Stimulated activated CD8-positive, alpha-beta memory T cell treated with anti-CD3 and anti-CD28 coated beads, Interleukin-7, amount 100 ng/mL, for 1 hour (primary cell): ENCODE measurements at places on chromosomes 3 and 15.

DNA sequence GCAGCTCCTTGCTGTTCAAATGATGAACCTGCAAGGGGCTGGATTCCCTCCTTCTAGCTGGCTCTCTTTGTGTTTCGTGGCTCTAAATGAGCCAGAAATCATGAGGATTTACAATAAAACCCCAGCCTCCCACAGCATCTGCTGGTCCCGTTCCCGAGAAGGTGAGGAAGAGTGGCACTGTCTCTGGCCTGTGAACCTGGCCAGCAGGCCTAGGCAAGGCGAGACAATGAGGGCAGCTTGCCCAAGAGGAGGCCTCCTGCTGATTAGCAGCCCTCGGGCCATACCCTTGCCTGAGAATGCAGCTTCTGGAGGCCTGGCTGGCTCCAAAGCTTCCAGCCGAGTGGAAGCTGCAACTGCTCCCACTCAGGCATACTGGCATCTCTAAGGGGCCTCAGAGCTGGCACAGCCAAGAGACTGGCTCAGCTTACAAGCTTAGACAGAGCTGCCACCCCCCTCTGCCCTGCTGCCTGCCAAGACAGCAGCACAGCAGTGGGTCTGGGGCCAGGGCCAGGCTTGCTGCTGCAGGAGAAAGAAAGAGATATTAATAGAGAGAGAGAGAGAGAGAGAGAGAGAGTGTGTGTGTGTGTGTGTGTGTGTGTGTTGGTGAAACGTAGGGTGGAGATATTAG is 76.5 kb downstream of the HMG20A start:
- no peak for DNase-seq

GRCh38 chr15:88882785-88883184 is 12.6 kb downstream of the HAPLN3 start:
- DNase-seq: no peak

DNA sequence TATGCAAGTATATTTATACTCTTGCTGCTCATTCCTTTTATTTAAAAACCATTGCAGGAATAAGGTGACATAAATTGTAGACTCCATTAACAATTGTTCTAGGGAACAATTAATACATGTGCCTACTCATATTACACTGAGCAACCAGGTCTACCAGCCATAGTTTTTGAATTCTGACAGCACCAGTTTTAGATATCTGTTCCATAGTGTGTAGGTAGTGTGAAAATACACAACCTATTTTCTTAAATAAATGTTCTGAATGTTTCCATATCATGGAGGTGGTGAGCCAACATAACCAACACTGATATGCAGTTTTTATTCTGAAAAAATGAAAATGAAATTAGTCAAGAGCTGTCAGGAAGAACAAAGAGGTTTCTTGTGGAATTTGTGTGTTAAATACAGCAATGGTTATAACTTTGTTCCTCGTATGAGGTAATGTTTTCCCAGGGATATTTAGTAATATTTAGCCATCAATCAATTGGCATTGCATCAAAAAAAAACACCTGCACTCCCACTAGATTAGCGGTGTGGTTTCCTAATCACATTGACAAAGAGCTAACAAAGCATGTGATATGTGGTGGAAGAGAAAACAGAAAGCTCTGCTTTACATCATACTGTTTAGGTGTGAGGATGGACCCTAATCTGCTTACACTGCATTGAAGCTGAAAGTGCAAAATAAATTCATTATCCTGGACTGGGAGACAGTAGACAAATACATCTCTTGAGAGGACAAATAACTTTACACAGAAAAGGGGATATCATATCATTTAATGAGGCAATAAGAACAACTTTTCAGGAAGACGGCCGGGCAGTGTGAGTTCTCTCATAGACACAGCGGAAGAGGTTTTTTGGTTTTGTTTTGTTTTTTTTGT is 369.5 kb upstream of the THBS1 start:
- no peak for DNase-seq

DNA sequence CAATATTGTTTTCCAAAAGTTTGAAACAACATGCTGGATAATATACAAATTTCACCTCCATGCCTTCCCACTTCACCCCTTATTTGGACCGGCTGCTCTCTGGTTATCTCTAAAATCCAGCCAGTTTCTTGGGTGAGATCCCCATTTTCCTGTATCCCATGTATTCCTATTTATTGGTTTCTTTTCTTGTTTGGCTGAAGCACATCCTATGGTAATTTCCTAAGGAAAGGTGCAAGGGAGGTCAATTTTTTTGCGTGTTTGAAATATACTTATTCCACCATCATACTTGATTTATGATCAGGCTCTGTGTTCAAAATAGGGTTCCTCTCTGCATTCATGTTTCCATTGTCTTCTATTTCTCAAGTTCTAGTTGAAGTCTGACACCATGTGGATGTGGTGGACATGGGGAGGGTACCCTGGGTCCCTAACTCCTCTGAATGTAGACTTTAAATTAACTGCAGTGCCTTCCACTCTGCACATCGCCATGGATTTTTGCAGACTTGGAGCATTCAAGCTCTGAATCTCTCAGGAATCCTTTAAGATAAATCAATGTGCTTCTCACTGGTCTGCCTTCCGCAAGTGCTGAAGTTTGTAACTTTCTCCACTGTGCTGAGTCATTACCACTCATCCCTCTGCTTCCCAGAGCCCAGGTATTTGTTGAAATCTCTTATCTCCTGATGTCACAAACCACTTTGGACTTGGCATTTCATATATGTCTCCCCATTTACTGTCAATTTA is 52.1 kb upstream of the TLE3 start:
- no peak for DNase-seq

DNA sequence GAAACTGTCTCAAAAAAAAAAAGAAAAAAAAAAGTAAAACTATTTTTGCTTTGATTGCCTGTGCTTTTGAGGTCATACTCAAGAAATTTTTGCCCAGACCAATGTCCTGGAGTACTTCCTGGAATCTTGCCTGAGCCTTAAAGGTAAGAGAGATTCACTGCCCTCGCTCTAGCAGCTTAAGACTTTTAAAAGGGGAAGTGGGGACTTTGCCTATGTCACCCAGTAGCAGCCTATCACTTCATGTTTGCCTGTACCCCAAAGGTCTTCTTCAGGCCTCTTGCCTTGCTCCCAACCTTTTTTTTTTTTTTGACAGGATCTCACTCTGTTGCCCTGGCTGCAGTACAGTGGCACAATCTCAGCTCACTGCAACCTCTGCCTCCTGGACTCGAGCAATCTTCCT is 18.9 kb upstream of the GOLGB1 start:
- no peak for DNase-seq

GRCh38 chr3:42419563-42419962 is 9.2 kb upstream of the LYZL4 start:
- DNase-seq: no peak

- no peak for DNase-seq
Measured at GRCh38 chr3:192929755-192930547, 12.3 kb upstream of the MB21D2 start.

DNA sequence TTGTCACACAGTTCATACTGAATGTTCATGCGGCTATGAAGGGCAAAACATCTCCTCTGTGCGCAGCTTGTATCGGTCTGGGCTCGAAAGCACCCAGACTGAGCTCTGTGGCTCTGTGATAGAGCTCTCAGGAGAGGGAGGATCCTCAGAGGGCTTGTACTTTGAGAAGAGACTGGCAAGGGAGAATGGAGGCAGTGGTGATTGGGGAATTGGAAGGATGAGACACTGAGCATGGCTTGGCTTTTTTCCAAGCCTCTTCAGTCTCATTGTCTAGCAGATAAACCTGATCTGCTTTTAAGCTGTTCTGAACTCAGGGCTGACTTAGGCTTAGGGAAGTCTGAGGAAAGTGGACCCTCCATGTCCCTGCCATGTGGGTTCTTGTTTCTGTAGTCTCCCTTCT is 43.0 kb downstream of the RAD54L2 start:
- DNase-seq: no peak

- DNase-seq: no peak
Measured at GRCh38 chr3:25555695-25556437, 108.8 kb downstream of the TOP2B start.

DNA sequence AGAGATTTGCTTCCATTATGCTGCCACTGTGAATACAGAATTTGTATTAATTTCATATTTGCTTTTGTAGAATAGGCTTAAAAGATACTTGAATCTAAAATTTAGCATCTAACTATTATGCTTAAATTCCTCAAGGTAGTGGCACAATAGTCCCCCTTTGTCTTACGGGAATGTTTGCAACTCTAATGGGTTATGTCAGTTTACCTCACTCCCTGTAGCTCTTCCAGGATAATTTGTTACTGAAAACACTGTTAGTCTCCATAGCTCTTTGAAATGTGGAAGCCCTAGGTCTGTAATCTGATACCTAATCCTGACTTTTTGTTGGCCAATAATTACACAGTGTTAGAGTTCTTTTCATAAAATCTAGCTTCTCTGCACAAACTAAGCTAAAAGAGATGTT is 433.4 kb downstream of the PYDC2 start:
- DNase-seq: no peak

- no peak for DNase-seq
Measured at GRCh38 chr3:36991923-36992805, 767 bp downstream of the EPM2AIP1 start.

DNA sequence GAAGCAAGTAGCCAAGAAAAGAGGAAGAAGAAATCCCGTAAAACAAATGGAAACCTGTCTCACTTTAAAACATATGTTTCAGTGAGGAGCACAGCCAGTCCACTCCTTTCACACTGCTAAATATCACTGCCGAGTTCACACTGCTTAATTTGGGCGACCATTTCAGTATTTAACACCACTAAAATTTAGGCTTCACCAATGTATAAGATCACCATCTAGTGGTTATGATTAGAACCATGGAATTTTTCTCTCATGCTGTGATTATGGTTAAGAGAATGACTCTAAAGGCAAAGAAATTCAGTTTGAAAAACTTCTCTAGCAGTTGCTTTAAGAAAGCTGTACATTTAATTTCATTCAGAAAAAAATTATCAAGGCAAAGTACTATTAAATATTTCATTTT is 16.6 kb downstream of the SLC4A7 start:
- DNase-seq: no peak

DNA sequence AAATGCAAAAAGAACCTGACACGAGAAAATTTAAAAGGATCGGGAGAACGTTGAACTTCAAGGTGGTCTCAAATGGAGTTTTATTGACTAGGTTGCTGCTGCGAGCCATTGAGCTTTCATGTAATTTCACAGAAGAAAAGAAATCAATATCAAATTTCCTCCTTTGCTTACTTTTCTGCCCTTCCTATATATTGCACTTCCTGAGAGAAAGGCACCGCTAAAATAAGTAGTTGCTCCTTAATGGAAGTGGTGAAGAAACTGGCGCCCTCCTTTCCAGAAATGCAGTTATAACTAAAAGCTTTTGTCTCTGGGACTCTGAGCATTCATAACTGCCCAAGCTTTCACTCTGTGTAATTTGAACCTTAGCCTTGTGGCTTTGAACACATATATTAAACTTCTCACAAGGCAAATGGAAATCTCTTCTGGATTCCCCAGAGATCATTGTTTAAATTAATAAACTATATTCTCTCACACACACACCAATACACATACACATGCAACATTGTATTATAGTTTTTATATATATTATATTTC is 13.4 kb downstream of the EID1 start:
- no peak for DNase-seq

DNA sequence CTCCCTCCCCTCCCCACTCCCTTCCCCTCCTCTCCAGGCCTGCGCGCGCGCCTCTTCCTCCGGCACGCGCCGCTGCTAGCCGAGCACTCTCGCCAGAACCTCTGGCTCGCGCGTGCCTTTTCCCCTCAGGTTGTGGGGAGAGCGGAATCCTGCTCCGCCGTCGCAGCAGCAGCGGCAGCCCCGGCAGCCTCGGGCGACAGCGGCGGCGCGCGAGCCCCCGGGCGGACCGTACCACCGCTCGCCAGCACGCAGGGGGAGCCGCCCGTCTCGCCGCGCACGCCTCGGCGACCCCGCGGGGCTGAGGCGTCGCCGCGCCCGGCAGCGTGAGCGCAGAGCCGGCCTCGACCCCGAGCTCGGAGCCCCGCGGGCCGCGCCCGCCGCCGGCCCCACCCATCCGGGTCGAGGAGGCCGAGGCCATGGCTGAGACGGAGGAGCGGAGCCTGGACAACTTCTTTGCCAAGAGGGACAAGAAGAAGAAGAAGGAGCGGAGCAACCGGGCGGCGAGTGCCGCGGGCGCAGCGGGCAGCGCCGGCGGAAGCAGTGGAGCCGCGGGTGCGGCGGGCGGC is at the start of gene CDV3:
Gene CDV3, plus strand, starts transcription at position 58 of the 566 bp plus-strand sequence. Its CDS starts 359 bp downstream, at position 417.
- DNase-seq: no peak

GRCh38 chr15:69712991-69713390 is 260.4 kb downstream of the RPLP1 start:
- DNase-seq: no peak

DNA sequence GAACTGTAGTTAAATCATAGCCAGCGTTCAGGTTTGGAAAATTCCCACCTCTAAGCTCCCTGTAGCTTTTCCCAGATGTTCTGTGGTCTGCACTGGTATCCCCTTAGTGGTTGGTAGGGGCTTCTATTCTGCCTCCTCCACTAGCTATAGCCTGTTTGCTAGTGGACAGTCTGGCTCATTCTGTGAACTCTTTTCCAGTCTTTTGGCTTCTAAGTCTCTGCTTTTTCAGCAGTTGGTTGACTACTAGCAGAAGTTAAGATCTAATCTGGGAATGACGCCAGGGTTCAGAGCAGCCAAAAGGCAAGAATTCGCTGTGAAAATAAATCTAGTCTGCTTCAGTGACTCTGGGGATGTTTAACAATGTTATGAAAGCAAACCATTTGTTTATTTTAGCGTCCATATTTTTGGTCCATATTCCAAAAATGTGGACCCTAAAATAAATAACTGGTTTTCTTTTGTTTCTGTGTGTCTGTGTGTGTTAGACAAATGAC is 73.7 kb upstream of the WDR72 start:
- no peak for DNase-seq

GRCh38 chr3:87361271-87361670 is 84.9 kb upstream of the POU1F1 start:
- no peak for DNase-seq

- DNase-seq: no peak
Measured at GRCh38 chr3:194475978-194476377, 10.8 kb downstream of the ATP13A3 start.

DNA sequence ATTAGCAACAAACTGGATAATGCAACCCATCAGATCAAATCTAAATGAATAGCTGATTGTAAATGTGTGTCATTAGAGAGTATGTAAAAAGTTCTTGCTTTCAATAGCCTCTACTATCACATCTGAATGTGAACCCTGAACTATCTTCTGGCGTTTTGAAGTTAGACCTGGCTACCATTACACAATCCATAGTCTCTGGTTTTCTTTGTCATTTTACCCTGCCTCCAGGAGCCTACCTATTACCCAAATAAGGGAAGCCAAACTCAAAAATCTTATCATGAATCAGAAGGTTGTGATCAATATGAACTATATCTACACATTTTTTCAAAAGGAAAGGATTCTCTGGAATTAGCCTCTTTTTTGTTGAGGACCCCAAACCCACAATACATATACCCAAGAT is 31.8 kb downstream of the PCYT1A start:
- no peak for DNase-seq

DNA sequence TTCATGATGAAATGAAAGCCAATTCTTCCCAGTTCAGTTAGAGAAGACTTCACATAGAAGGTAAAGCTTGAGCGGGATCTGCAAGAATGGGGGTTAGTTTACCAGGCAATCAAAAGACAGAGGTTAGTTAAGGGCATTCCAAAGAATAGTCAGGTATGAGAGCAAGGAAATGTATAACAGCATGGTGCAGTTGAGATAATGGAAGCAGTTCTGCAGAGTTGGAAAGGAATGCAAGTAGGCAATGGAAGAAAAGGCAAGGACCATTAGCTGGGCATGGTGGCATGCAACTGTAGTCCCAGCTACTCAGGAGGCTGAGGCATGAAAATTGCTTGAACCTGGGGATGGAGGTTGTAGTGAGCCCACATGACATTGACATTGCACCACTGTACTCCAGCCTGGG is 55.0 kb downstream of the LSAMP start:
- no peak for DNase-seq
